Suprapubic skin (tissue), 4 donors: ENCODE measurements at places on chromosomes 5 and 9.

- DNase-seq: no peak
These were observed 222.5 kb upstream of the TAS2R1 start for GRCh38 chr5:9852671-9853070.

DNA sequence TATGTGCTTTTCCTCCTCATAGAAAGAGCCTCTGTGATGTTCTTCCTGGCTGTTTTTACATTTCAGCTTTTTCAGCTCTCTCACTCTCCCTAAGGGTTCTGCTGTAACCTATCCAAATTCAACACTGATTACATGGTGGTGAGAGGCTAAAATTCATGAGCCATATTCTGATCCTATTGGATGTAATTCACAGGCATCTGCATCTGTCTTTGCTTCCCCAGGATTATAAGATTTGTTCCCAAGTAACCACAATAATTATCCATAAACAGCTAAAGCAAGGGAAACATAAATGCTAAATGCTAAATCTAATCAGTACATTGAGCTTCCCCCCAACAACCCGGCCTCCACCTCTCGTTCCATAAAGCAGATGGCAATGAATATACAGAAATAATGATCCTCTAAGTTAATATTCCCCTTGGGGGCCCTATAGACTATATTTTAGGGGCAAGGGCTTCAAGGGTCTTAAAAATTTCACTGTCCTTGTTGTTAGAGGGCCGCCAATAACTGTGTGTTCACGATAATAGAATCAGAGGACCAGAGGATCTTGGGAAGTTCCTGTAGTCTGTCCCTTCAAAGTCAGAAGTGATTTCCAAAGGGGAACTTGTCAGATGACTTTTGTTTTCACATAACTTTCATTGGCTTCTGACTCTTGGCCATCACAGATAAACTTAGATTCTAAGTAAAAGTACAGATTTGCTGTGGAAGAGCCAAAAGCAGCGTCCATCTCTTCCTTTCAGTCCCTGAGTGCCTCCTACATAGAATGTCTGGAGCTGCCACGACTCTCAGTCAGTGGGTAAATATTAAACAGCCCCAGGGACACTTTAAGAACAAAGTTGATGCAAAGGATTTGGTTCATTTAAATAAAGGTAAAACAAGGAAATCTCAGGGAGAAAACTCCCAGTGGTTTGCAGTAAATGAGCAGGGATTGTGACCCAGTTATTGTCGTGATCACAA is 125.6 kb downstream of the ALDH1A1 start:
- no peak for DNase-seq

DNA sequence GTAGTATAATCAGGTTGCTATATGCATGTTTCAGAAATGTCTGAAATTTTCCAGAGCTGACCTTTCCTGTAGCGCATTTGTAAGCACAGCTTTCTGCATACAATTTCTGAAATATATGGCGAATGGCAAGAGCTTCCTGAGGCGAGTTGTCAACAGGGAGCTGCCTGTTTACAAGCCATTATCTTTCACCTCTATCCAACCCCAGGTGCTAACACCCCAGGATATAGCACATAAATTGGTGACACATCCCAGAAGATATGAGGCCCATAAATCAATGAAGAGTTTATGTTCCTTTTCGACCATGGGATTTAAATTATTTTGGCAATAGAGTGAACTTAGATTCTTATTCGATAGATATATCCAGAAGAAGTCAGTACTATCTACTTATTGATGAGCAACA is 379.8 kb downstream of the KDM4C start:
- no peak for DNase-seq

- no peak for DNase-seq
These were observed 44.8 kb upstream of the SNAPC3 start for GRCh38 chr9:15377625-15378540.

GRCh38 chr9:126615245-126615790 is 1.6 kb downstream of the LMX1B start:
- no peak for DNase-seq

- DNase-seq: no peak
These were observed 30.2 kb upstream of the SMC5 start for GRCh38 chr9:70228611-70229010.

GRCh38 chr9:77176106-77176505 is 1.2 kb upstream of the VPS13A start:
- no peak for DNase-seq
